ENCODE measurements at places on chromosomes 13 and 19.

- peak; percentile 71 for DNase-seq
Observed at GRCh38 chr19:11496391-11497163, 9.1 kb downstream of the ZNF653 start.

GRCh38 chr19:55384131-55384919, at the start of gene TMEM238:
Gene TMEM238, minus strand, starts transcription at chr19:55384292. Its CDS starts 33 bp downstream, at chr19:55384259.
- DNase-seq = peak; percentile 61

DNA sequence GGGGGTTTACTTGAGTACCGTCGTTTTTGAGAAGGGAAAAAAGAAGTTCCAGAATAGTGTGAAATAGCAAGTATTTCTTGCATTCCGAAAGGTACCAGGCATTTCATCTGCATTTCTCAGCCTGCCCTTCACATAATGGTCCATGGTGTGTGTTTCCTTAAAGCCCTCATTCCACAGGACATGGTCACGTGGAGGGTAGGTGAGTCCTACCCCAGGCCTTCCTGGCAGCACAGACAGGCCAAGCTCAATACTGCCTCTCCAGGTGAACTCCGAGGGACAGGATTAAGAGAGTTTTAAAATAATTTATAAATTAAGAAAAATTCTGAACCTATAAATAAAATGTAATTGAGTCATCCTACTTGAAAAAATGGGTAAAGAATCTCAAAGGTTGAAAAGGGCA, 64.7 kb downstream of the TNFRSF19 start:
- DNase-seq = no peak

GRCh38 chr13:30808600-30808999, 73.3 kb downstream of the ALOX5AP start:
- DNase-seq = no peak

DNA sequence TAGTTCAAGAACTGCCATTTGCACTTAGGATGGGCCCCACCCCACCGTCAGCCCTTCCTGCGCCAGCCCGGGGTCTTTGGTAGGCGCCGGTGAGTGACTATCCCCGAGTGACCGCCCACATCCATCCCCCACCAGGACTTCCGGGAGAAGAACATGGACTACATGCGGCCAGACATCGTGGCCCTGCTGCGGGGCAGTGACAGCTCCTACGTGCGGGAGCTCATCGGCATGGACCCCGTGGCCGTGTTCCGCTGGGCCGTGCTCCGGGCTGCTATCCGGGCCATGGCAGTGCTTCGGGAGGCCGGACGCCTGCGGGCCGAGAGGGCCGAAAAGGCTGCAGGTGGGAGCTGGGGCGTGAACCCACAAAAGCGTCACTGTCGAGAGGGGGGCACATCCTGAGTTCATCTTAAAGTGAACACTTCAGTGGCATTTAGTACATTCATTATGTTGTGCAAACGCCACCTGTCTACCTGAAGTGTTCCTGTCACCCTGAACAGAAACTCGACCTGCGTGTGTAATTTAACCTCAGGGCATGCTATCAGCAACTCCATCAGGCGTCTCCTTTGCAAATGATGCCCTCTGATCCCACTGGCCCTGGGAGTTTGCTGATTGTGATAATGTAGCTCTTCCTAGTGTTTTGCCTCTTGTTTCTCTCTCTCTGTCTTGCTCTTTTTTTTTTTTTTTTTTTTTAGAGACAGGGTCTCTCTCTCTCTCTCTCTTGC, 42.4 kb upstream of the USE1 start:
- DNase-seq = no peak

GRCh38 chr13:84912720-84913119, 886.5 kb downstream of the SLITRK6 start:
- no peak for DNase-seq

DNA sequence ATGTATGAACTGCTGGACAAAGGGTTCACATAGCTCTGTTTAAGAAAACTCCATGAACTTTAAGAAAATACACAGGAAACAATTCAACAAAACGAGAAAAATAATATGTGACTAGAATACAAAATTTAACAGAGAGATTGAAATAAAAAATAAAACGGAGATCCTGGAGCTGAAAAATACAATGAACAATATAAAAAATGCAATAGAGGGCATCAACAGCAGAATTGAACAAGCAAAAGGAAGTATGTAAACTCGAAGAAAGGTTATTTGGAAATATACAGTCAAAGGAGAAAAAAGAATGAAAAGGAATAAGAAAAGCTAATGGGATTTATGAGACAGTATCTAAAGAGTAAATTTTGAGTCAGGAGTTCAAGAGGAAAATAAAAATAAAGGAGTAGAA, 163.0 kb upstream of the DACH1 start:
- DNase-seq = no peak

- no peak for DNase-seq
Observed at GRCh38 chr13:47843005-47843404, 158.1 kb downstream of the SUCLA2 start.

- DNase-seq = no peak
Observed at GRCh38 chr13:75749407-75749806, 113.3 kb downstream of the LMO7 start.

DNA sequence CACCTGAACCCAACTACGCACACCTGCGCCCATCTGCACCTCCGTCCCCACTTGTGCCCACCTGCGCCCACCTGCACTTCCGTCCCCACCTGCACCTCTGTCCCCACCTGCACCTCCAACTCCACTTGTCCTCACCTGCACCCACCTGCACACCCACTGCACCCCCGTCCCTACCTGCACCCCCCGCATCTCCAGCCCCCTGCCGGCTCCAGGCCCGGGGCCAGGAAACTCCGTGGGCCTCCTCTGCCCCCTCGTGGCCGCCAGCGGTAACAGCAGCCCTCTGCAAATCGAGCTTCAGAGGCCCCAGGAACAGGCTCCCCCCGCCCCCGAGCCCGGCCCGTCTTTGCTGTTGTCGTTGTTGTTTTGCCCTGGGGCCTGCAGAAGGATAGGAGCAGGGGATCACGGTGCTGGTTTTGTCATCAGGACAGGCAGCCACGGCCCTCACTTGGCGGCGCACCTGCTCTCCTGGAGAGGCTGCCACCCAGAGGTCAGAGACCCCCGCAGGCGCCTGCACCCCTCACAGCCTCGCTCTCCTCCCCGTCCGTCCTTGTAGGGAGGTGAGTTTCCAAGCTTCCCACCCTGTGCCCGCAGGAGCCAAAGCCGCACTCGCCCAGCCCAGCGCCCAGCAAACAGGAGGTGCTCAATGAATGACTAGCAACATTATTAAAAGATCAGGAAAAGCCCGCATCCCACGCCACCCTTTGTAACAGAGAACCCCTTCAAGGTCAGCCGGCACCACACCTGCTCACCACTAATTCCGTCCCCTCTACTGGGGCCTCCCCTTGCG, 65.4 kb downstream of the GNG7 start:
- DNase-seq = peak; percentile 80

GRCh38 chr13:31421756-31422155, 222.0 kb downstream of the B3GLCT start:
- no peak for DNase-seq

- DNase-seq = no peak
Observed at GRCh38 chr13:103062079-103062478, 4.1 kb downstream of the SLC10A2 start.

DNA sequence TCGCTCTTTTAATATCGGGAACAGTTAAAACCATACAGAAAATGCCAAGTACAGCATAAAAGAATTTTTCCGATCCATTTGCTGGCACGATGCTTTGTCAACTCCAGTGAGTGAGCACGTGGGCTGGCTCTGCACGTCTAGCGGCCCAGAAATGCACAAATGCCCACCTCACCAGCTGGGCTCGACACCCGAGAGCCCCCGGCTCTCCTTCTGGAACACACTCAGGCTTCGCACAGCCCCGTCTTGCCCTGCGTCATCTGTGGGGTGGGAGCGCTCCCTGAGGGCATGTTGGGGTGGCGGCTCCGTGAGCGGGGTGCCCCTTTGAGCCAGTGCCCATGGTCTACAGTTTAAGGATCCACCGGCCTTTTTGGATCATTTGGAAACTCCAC, 24.5 kb downstream of the ATP4B start:
- no peak for DNase-seq

GRCh38 chr13:79910875-79911540, 429.9 kb downstream of the SPRY2 start:
- no peak for DNase-seq

DNA sequence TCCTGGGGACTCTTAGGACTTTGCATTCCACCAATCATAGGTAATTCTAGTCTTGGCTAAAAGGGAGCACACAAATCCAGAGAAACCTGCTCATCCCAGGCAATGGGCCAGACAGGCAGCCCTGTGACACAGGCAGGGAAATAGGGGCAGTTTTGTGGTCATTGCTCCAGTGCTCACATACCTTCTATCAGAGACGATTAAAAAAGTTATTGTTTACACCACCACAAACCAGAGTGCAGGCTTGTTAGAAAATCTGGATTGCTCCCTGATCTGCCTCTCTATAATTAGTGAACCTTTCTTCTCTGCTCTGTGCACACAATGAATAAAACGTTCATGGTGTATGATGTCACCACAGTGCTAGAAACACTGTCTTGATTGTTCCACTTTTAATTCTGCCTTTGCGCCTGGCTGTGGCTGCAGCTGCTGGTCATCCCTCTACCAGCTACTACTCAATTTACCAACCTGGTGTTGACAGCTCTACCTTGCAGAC, 121.6 kb upstream of the SPATA13 start:
- DNase-seq = no peak

DNA sequence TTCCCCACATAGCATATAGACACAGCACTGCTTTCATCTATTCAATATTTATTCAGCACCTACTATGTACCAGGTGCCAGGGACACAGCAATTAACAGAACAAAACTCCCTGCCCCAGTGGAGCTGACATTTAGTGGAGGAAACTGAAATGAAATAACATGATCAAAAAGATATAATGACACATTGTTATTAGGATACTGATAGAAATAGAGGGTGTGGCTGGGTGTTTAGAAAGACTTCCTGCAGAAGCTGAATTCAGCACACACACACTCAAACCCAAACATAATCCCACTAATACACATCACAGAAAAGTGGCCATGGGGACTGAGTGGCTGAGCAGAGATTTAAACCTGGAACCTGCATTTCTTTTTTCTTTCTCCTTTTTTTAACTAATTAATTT, 3.8 kb upstream of the CDC37 start:
- no peak for DNase-seq

- no peak for DNase-seq
Observed at GRCh38 chr13:39684531-39685137, 29.2 kb downstream of the COG6 start.

DNA sequence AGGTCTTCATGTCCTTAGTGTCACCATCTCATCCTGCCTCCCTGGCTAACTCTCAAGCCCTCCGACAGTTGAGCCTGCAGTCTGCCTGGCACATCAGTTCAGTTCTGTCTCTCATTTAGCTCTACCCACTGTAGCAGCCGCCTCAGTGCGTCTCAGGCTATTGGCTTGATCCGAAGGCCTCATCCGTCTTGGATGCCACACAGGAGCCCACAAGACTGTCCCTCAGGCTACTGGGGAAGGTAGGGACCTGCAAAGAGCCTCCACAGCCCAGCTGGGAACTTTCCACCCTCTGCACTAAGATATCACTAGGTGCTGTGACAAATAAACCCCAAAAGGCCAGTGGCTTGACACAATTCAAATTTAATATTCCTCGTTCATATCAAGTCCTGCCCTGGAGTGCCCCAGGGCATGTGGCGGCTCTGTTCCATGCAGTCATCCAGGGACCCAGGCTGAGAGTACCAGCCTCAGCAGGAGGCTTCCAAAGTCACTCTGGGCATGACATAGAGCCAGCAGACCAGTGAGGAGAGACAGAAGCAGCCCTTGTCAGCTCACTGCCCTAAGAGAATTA, 5.7 kb downstream of the VSTM2B start:
- DNase-seq = no peak

DNA sequence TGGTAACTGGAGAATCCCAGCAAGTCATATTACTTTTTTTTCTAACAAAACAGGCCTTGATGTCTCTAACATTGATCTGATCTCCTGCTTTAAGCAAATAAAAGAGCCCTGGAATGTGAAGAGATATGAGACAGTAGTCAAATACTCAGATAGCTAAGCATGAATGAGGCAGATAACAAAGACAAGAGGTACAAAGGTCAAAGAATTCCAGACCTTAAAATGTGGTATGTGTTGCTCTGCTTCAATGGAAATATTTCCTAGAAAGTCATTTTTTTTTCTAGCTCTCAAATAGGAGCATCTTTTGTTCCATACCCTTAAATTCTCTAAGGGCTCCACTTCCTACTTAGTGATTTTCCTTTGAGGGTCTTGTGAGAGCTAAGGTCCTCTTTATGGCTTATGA, 54.6 kb downstream of the ZNF254 start:
- DNase-seq = no peak

DNA sequence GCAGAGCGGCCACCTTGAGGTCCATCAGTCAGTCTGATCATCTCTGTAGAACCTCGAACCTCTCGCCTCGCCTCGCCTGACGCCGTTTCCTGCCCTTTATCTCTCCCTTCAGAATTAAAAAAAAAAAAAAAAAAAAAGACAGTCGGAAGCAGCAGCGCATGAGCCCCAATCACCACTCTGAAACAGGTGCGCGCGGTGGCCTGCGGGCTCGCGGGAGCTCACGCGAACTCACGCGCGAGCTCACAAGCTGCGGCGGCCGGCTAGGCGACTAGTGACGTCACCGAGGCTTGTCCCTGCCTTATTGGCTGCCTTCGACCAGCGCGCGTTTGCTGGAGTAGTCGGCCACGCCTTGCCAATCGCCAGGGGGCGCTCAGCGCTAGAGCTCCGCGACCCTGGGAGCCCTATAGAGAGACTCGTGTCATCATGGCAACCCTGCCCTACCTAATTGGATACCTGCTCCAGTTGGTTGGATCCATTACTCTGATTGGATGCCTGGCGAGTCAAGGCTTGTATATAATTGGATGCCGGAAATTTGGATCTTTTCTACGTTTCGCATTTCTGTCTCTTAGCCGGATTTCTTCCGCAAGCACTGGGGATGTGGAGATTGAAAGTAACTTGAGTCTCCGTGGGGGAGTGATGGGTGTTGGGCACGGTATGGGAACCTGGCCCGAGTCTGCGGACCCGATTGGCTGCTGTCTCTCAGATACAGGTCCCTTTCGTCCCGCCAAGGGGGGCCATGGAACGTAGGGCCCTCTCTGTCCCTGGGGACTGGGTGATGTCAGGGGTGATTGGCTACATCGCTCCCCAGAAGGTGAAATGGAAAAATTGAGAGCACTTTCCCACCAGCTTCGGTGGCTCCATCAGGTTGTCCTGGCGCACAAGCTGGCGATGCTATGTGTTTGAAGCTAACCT, 31.6 kb downstream of the SYT3 start:
- DNase-seq = peak; percentile 88

DNA sequence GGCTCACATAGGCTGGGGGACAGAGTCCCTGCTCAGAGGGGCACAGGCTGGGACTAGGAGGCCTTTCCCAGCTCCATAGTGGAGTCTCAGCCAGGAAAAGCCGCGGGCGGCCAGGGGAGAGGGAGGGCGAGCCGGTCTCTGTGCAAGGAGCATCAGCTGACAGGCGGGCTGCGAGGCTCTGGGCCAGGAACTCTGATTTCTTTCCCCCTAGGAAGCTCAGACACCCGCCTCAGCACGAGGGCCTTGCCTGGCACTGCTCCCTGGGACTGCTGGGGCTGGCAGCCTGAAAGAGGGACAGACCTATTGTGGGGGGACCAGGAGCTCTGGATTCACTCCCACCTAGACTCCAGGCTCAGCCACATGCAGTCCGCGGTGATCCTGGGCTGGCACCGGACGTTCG, 2.2 kb upstream of the PLK5 start:
- DNase-seq = no peak

- peak; percentile 54 for DNase-seq
Observed at GRCh38 chr13:40206241-40207000, 460.0 kb downstream of the FOXO1 start.

- peak; percentile 12 for DNase-seq
Observed at GRCh38 chr19:39949026-39949747, 14.8 kb upstream of the FCGBP start.
